ENCODE measurements at places on chromosomes 6 and 20.

DNA sequence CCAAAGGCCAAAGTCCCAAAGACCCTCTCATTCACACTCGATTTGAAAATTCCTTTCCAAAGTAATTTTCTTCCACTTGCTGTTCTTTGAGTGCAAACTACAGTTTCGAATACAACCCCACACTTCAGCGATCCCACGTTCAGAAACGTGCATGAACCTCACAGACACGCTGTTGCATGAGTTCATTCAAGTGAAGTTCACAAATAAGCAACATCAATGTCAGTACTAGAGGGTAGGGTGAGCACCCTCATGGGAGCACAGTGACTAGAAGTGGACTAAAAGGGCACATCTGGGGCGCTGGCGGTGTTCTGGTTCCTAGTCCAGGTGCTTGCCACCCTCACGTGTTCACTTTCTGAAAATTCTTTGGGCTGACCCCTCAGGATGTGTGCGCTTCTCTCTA lies 59.0 kb downstream of the FAM50B start:
- DNase-seq, result no peak

GRCh38 chr6:88867841-88868731 lies 95.3 kb downstream of the RNGTT start:
- no peak for DNase-seq

DNA sequence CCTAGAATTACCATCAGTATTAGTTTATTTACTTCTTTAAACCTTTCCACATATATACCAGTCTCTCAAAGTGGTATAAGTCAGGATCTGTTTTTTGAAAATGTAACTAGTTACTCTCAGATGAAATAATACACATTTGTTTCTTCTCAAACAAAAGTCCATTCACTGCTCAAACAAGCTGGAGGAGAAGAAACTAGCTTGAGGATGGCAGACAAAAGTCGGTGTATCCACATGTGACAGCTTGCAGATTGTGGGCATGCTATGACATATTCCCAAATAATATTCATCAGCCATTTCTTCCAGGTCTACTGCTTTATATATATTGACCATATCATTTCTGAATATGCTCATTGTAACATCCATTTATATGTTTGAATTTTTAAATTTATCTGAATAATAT lies 197.4 kb upstream of the KCNQ5 start:
- no peak for DNase-seq

DNA sequence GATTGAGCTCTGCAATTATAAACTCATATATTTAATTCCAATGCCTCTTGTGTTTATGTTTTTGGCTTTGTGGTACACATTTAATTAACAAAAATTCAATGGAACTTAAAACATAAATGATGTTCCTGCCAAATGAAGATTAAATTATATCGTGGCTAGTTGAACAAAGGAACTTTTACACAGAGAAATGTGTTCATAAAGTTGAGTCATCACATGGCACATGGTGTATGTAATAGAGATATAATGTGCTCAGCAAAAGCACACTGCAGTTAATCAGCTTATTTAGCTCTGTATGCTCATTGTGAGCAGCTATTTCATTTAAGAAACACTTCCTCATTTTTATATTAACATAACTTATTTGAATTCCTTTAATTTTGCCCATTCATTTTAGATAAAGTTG lies 1295.6 kb upstream of the CITED2 start:
- no peak for DNase-seq

DNA sequence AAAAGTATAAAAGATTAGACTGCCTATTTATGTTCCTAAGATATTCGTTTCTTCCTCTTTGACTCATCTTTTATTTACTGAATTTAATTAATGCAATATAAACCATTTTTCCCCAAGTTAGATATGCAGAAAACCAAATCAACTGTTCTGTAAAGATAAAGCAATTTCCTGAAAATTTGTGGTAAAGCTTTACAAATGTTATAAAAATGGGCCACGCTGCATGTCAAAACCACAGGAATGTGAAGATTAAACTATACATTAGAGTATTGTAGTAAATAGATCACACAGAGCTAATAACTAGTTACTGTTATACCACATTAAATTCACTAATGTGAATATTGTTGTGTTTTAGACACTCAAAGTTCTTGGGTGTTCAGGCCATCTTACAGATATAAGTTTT lies 83.4 kb downstream of the OPN5 start:
- no peak for DNase-seq

All from CD4-positive, alpha-beta memory T cell (primary cell).